ENCODE measurements at places on chromosomes 6 and 20.

- no peak for DNase-seq
Measured at GRCh38 chr20:33071198-33071597, 8.2 kb upstream of the BPIFB4 start.

GRCh38 chr6:23073821-23074220 is 504.5 kb downstream of the HDGFL1 start:
- DNase-seq: no peak

GRCh38 chr6:82614518-82614917 is 250.9 kb downstream of the TPBG start:
- DNase-seq: no peak

DNA sequence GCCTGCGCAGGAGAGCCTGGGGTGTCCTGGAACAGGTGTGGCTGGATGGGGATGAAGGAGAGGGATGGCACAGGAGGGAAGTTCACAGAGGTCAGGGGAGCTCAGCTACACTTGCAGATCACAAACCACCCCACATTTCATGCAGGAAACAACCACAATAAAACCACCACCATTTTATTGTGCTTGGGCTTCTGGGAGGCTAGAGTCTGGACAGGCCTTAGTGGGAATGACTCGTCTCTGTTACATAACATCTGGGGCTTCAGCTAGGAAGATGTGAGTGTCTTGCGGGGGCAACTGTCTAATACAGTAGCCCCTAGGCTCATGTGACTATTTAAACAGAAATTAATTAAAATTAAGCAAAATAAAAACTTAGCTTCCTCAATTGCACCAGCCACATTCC is 33.4 kb downstream of the SNX5 start:
- no peak for DNase-seq

- no peak for DNase-seq
Measured at GRCh38 chr6:90619221-90619620, 32.3 kb upstream of the MAP3K7 start.

DNA sequence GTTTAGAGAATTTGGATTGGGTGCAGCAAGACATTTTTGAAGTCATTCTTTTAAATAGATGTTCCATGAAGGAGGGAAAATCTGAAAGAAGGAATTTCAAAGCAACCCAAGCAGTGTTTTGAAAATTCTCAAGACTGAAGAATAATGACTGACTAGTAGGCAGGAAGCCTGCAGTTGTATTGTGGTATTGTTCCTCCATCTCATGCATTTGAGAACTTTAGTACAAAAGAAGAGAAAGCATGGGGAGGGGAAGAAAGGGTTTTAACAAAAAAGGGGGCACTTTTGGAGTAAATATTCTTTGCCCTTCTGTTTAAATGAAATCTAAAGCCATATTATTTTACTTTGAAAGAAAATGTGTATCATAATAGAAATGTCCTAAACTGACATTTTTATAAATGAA is 6.6 kb downstream of the NCOA3 start:
- DNase-seq: no peak

GRCh38 chr6:28656715-28657114 is 131.0 kb downstream of the GPX5 start:
- DNase-seq: no peak

- DNase-seq: peak; percentile 69
Measured at GRCh38 chr20:19661717-19662636, 96.1 kb upstream of the RIN2 start.

DNA sequence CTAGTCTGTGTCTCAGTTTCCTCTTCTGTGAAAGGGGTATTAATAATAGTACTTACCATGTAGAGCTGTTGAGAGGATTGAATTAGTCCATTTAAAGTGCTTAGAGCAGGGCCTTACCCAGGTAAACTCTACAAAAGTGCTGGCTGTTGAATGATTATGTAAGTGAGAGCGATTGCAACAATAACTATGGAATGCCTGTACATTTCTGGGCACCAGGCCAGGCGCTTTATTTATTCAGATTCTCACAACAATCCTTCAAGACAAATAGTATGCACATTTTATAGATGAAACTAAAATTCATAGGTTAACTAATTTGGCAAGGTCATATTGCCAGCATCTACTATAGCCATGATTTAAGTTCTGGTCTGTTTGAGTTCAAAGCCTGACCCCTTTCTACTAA is 78.3 kb upstream of the MMS22L start:
- no peak for DNase-seq

GRCh38 chr6:127288705-127289104 is 22.0 kb downstream of the RNF146 start:
- no peak for DNase-seq

GRCh38 chr6:3263096-3263495 is 4.3 kb downstream of the PSMG4 start:
- DNase-seq: no peak

DNA sequence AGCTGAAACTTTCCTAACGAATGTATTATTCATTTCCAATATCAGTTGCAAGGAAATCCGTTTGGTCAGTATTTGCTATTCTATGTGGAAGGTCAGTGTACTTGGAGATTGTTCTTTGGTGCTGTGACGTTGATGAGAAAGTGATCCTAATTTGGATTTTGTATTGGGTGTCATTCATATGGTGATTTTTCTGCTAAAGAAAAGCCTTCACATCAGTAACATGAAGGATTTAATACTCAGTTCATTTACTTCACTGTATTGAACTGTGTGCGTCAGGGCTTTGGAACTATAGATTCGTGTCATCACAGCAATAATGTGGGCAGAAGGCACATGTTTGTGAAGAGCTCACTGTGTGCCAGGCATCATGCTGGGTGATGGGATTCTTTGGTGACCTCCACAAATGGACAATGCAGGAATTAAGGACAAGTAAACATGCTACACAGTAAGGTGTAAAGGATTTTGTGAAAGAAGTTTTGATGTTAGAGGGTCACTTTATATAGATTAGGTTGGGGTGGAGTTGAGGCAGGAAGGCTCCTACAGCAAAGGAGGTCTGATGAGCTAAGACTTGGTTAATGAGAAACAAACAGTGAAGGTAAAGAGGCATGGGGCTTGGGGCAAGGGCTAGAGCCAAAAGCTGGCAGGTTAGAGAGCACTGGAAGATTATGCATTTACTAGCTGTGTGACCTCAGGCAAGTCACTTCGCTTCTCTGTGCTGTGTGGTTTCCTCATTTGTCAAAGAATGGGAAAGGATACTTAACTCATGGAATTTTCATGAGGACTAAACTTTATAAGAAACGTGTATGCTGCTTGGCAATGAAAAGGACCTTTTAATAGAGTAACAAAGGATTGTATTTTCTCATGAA is 12.1 kb downstream of the ARID1B start:
- no peak for DNase-seq

DNA sequence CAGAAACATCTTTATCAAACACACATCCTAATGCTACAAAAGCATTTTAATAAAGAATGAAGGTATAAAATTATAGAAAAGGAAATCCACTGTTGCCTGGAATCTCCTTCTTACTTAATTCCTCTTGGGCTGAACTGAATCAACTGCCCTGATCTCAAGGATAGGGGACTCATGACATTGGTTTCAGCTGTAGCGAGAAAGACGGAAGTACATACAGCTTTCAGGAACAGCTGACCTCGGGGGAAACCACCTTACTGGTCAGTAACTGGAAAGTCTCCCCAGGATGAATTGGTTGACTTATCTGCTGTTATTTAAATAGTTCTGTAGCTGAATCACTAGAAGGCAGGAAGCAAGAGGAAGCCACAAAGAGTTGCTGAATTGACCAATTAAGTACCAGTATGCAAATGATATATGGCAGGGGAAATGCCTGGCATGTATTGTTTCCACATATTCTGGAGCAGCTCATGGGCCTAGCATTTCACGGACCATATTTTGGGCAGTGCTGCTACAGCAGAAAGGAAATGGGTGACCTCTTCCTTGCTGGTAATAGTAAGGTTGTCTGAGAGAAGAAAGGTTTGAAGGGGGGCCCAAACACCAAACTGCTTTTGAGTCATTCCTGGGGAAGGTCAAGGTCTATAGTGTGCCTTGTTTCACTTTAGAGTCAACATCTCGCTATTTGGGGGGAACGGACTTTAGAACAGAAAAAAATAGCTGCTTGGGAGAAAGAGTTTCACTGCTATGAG is 43.7 kb upstream of the MAP7 start:
- DNase-seq: no peak

- DNase-seq: no peak
Measured at GRCh38 chr20:20624914-20625313, 87.5 kb downstream of the RALGAPA2 start.

DNA sequence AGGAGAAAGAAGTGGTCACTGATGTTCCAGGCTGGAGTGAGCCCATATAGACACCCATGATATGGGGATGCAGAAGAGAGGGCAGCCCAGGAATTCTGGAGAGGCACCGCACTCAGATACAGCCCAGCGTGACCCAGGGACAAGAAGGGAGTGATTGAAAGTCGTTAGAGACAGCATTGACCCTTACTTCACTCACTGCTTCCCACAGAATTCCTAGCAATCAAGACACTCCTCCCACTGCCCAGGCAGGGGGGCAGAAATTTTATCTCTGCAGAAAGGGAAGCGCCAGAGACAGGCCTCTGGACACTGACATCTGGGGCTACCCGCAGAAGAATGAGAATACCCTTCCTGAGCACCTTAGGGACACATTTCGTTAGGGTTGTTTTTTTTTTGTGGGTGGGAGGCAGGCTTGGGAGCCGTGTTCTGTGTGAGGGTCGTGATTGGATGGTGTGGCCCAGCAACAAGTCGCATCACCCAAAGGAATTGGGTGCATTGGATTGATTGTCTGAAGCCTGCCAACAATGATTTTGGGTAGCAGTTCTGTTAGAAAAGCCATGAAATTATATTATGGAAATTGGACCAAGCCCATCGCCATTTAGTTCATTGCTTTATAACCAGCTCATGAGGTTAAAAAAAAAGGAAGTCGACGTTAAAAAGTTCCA is 45.9 kb upstream of the MAP3K4 start:
- no peak for DNase-seq

GRCh38 chr6:133612459-133612858 is 276.5 kb upstream of the TCF21 start:
- no peak for DNase-seq

- no peak for DNase-seq
Measured at GRCh38 chr6:65988006-65988405, 281.0 kb upstream of the EYS start.

DNA sequence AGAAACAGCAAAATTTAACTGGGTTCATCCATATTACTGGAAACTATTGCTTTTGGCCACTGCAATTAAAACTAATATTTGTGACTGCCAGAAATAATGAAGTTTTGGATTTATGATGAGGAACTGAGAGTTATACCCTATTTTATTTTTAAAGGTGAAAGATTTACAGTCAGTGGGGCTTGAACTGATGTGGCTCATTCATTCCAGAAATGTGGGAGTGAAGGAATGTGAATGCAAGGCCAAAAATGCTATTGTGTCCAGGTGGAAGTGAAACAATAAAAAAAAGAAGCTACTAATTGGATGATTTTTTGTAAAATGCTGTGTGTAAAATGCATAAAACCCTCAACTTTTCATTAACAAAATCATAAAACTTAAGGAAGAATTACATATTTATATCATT is 491.9 kb downstream of the COL12A1 start:
- no peak for DNase-seq
